ENCODE measurements at places on chromosomes 5 and 9. TPM values are rescaled to one million over a fixed set of nuclear protein-coding genes. Genes with fewer than 3 reads are reported as not detected.

PCDHGC4 gene
- total RNA-seq = 0.69 TPM

CCNJL gene
- total RNA-seq = 7.3 TPM

INSL4 gene
- not detected for total RNA-seq

DNA sequence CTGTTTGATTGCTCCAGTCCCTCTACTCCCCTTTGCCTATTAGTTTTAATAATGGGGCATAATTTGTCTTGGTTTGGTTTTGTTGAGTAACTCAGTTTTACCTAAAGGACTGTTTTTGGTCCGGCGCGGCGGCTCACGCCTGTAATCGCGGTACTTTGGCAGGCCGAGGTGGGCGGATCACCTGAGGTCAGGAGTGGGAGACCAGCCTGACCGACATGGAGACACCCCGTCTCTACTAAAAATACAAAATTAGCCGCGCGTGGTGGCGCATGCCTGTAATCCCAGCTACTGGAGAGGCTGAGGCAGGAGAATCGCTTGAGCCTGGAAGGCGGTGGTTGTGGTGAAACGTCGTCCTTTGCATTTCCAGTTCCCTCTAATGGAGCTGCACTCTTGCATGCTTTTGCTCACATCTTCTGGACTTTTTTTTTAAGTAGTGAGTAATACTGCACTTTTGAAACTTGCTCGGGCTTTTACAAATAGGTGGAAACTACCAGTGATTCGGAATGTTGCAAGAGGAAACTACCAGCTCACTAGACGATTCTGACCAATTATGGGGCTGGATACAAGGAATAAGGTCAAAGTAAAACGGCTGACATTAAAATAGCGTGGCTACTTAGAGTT, 721 bp upstream of the MAML1 start:
- DNase-seq = peak; percentile 79

DNA sequence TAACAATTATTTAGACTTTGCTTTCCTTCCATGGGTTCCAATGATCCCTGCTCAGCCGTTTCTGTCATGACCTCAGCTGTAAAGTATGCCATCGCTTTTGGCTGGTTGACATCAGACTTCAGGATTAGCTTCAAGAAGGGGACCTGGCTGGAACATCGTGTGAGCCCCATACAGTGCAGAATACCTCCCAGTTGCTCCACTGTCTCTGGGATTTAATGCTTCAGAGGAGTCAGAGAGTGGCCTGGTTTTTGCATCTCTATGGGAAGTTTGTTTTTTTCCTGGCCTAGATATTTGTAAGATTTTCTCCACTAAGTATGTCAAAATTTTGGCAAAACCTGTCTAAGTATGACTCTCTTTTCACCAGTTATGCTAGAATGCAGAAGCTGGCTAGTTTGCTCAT, 216.9 kb downstream of the GABBR2 start:
- DNase-seq = peak; percentile 69

All from M059J (cell line).